Stimulated activated CD8-positive, alpha-beta memory T cell treated with anti-CD3 and anti-CD28 coated beads, Interleukin-15, amount 100 ng/mL, for 48 hours (primary cell): ENCODE measurements at places on chromosomes 6 and 20.

DNA sequence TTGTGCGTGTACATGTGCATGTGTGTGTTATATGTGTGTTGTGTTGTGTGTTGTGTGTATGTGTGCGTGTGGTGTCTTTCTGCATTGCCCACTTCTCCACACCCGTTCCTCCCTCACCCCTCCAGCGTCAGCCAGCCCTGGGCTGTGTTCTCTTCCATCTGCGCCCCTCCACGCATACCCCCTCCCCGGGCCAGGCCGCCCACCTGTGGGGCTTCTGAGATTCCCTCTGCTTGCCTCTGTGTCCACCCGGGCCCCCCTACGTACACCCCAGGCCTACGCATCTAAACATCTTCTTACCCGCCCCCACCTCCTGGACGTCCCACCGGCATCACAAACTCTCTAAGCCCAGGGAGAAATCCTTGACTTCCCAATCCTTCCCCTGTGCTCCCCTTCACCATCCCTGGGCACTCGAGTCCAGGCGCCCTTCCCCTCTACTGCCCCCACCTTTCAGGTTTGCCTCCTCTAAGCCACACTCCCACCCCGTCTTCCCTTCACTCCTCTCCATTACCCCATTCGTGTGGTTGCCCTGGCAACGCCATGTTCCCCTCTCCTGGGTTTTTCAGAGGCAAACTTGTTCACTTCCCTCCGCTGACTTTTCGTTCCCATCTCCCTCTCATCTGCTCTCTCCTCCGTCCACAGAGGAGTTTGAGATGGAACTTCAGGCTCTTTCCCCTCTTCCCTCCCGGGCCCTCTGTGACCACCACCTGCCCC is 81.7 kb upstream of the NNAT start:
- no peak for DNase-seq

GRCh38 chr6:163420289-163420614 is 5.7 kb downstream of the QKI start:
- no peak for DNase-seq

DNA sequence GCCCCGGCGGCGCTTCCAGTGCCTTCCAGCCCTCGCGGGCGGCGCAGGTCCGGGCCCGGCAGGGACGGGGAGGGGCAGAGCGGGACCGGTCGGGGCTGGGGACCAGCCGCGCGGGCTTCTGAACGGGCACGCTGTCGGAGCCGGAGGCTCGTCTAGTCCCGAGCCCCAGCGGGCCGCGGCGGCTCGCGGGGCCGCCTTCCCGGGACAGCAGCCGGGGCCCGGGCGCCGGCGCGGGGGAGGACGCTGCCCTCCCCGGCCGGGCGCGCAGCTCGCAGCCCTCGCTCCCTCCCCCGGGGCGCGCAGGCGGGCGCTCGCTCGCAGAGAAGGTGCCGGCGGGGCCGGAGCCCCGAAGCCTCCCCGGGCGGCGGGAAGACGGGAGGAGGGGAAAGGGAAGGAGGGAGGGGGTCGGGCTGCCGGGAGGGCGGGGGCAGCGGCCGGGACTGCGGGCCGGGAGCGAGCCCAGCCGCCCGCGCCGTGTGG is 696 bp upstream of the SIRPA start:
- DNase-seq = no peak

GRCh38 chr6:39493174-39493573 is 170.7 kb upstream of the KCNK16 start:
- no peak for DNase-seq

- DNase-seq = no peak
Observed at GRCh38 chr6:159564456-159564855, 128.6 kb downstream of the SOD2 start.

GRCh38 chr6:19525673-19526072 is 311.5 kb upstream of the ID4 start:
- DNase-seq = no peak

GRCh38 chr20:54025251-54025771 is 45.1 kb downstream of the BCAS1 start:
- DNase-seq = no peak

DNA sequence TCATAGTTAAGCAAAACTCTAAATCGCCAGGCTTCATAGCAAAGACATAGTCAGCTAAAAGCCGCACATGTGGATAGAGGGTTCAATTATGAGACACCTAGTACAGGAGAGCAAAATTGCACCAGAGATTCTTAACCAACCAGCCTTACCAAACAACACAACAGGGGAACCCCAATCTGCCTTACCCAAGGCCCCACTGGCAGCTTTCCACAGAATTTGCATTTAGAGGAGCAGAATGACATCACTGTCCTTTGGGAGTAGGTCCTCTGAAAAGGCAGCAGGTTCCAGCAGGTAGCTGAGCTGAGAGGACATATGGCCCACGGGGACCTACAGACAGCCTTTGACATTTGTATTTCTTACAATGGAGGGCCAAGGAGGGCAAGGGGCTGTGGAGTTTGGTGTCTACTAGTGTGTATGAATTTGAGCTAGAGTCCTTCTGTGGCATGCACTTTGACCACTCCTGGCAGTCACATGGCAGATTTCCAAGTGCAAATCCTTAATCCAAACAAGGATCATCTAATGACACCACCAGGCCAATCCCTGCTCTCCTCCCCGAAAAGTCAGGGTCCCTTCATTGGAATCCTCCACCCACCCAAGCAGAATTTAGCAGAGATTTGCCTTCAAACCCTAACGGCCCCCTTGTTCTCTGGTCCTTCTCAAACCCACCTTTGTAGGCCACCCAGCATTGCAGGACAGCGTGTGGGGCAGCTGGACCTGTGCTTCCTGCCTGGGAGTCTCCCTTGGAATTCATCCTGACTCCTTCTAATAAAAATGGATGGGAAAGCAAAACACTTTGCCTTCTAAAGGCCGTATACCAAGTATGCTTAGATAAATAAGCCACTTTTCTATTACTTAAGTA is 171.2 kb upstream of the SUPT3H start:
- DNase-seq = peak; percentile 10

- DNase-seq = no peak
Observed at GRCh38 chr20:59785986-59786795, 147.2 kb downstream of the SYCP2 start.

DNA sequence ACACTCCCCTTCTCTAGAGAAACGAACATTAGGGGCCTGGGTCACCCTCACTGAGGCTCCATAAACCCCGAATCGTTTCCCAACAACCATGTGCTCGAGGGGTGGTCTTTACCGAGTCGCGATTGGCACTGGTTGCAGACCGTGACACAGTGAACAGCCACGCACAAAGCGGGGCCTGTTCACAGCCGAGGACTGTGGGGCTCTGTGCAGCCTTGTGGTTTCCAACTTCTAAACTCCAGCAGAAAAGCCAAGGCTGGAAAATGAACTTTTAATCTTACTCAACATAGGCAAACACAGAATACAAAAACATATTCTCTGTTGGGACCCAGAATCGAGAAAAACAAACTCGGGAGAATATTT is 19.0 kb downstream of the RRBP1 start:
- no peak for DNase-seq

GRCh38 chr6:84772428-84773132 is 8.2 kb upstream of the TBX18 start:
- no peak for DNase-seq

GRCh38 chr6:101876431-101876830 is 482.9 kb downstream of the GRIK2 start:
- no peak for DNase-seq

GRCh38 chr6:148109732-148110131 is 232.9 kb upstream of the SASH1 start:
- DNase-seq = no peak

DNA sequence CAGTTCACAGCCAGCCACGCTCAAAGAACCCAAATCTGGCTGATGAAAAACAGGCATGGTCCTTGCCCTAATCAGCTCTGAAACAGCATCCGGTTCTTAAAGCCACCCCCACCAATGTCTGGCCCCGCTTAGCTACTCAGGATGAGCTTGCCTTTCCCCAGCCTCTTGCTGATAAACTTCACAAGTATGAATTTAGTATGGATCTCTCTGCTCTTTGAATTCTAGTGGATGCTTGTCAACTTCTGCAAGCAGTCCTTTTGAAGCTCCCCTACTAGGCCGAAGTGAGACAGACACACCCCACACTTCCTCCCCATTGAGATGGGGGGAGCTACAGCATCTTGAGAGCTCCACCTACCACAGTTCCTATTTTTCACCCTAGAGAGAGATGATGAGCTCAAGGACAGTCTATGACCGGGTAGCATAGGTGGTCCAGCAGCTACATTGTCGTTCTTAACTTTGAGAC is 36.7 kb downstream of the EBF4 start:
- no peak for DNase-seq

DNA sequence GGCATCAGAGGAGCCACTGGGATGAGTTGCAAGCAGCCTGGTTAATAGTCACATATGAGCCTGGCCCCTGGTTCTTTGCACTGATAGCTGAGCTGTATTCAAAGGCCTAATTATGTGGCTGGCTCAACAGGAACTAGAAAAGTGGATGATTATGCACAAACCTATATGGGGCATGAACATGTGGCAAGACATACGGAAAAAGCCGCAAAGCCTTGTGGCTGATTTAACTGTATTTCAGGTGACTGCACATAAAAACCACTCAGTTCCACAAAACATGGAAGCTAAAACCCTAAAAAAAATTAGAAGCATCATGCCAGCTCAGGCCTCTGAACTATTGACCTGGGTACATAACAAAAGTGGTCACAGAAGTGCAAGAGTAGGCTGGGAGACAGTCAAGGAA is 13.0 kb upstream of the MUC22 start:
- no peak for DNase-seq

DNA sequence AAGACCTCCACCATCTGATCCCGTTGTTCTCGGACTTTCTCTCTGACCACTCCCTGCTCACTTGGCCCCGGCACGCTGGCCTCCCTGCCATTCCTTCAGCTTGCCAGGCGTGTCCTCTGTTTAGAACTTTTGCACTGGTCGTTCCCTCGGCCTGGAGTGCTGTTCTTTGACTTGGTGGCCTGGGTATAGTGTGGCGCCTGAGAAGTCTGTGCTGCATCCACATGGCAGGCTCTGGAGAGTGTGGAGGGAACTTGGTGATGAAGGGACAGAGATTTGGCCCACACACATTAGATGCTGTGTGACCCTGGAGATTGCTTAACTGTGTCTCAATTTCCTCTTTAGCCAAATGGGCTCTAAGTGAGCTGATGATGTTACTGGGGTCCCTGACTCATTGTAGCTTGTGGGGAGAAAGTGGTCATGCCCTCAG is 13.0 kb upstream of the TGM2 start:
- no peak for DNase-seq

- DNase-seq = no peak
Observed at GRCh38 chr20:52681288-52681687, 290.9 kb upstream of the TSHZ2 start.

DNA sequence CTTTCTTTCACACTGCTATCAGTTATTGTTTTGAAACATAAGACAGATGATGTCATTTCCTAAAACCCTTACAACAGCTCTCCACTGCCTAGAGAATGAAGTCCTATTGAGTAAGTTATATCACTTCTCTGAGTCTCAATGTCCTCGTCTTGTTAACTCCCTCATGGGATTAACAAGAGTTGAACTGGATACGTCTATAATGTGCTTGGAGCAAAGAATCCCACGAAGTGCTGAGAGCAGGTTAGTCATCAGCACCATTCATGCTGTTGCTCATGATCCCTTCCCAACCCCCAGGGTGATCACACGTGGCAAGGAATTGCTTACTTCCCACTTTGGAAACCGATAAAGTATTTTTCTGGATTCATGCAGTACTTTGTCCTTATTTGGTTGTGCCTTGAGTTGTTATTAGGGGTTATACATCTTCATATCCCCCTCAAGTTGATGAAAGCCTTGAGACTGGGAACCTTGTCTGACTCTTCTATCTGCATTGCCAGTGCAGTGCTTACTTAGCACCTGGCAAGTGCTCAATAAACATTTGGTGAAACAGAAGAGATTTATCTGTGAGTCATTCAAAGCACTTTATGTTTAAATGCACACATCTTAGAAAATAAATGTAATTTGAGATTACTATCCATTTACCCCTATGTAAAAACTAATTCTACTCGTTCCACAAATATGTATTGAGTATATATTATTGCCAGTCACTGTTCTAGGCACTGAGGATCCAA is 487.5 kb downstream of the EPM2A start:
- no peak for DNase-seq

DNA sequence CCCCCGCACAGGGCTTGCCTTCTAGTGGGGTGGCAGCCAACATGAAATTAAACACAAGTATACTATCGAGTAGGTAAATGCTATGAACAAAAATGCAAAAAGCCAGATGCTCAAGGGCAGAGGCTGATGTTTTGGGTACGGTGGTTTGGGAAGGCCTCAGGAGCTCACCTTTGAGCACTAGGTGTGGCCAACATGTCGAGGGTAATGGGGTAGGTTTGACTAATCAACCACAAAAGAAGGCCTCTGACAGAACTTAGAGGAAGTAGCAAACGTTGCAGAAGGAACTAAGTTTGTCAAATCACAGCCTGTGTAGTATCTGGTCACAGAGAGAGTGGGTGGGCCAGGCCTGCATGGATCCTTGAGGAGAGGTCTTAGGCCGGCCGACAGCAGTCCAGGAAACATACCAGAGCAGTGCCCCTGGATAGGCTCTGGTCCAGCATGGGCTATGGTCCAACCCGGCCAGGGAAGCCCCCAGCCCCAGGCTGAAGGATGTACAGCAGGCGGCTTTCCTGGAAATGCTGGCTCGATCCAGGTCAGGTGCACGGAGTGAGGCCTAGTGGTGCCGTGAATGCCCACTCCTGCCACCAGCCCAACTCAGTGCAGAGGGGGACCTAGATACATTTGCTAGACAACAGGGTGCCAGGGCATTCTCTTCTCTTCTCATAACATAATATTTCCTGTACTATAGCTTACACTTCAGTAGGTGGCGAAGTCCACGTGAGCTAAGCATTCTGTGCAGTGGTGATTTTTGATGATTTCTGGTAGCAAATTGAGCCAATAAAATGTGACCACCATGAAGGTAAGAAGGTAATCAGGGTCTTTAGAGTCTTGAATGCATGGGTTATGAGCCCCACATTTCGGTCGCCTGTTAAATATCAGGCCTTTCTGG is 56.3 kb upstream of the CD93 start:
- DNase-seq = no peak

GRCh38 chr20:44962483-44962882 is 2.3 kb upstream of the TOMM34 start:
- no peak for DNase-seq

- DNase-seq = no peak
Observed at GRCh38 chr20:38061109-38061508, 27.6 kb downstream of the RPRD1B start.

DNA sequence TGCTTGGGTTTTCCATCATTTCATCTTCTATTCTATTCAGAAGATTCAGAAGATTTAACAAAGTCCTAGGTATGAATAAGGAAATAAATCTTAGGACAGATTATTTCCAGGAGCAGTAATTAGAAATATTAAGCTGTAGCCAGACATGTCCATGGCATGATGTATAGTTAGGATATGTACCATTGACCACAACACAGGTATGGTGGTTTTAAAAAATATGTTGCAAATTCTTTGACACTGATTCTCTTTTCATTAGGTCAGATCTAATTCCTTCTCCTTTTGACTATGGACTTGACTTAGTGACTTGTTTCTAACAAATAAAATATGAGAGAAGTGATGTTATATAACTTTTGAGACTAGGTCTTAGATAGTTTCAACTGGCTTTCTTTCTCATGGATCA is 23.5 kb upstream of the PDE7B start:
- no peak for DNase-seq

- DNase-seq = no peak
Observed at GRCh38 chr6:96834070-96834469, 3.2 kb downstream of the GPR63 start.
